Stimulated activated naive B cell treated with anti-CD40 and anti-IgM and Interleukin-4, amounts not matched to agents 10 μg/mL and 1 μg/mL and 100 μg/mL, for 72 hours (primary cell): ENCODE measurements at places on chromosomes 6 and 20.

GRCh38 chr6:4603291-4603690 is 172.9 kb upstream of the CDYL start:
- no peak for DNase-seq

DNA sequence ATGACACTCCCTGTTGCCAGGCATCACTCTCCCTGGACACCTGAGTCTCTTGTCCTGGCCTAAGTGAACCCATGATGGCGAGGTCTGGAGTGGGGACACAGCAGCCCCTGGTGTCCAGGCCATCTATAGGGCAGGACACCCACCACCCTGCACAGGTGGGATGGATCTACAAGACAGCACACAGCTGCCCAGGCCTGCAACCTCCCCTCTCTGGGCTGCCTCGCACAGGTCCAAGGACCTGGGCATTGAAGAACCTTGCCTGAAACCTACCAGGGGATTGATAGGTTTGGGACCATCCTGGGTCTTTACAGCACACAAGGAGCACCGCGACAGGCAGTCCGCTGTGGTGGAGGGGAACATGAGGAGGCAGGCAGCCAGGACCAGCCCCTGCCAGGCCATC is 11.2 kb downstream of the PDYN start:
- DNase-seq = no peak

DNA sequence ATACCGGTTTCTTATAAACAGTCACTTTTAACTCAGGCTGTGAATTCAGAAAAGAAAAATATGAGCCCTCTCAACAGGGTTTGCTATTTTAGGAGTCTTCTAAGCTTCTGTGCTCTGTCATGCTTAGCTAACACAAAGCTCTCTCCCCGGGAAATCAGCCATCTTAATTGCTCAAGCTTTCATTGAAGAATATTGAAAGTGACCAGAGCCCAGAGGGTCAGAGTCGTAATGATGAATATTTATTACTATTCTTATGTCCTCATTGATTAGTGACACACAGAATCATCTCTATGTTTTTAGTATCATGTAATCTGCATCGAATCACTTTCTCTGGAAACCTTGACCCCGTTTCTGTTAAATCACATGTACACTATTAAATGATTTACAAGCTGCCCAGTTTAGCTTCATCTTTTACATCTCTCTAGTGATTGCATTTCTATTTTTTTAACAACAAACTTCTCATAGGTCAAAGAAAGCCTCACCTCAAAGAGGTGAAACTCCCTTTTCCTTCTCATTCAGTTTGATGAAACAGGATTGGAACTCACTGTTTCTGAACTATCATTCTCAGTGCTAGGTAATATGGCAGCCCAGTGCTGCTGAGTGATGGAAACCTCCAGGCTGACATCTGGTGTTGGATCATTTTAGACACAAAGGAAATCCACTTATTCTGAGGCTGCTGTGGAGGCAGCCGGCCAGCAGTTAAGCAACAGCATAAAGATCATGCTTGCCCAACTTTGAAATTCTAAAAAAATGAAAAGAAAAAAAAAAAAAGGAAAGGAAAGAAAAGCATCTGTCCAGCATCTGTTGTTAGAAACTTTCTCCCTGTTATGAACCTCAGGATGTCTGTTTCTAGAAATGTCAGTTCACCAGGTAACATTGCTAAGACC is 96.3 kb downstream of the RFPL4B start:
- no peak for DNase-seq

DNA sequence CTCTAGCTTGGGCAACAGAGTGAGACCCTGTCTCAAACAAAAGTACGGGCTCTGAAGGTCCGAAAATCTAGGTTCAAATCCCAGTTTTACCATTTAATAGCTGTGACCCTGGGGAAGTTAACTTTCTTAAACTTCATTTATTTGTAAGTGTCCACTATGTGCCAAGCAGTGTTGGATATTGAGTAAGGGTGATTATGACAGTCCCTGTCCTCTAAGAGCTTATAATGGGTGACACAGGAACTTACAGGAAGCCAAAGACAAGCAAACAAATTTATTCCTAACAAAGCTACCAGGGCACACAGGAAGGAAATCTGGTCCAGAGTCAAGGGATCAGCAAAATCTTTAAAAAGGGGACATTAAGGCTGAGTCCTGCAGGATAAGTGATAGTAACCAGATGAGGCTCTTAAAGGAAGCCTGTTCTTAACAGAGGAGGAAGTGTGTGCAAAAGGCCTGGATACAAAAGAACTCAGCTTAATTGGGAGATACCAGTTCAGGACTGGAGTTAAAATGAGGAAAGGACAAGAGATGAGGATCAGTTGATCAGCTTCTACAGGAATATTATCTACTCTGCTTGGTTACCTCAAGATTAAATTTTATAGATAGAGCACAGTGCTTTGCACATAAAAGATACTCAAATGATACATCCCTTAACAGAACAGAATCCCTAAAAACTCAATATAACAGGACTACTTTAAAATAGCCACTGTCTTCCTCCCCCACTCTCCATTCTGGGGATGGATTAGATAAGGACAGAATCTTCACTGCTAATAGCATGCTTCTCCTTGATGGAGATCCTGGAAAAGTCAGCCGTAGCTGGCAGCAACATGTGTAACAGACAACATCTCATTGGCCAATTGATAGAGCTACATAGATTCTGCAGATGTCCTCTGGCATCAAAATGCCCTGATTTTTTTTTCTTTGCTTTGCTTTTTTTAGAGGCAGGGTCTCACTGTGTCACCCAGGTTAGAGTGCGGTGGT is 6.1 kb downstream of the SNX3 start:
- DNase-seq = no peak

DNA sequence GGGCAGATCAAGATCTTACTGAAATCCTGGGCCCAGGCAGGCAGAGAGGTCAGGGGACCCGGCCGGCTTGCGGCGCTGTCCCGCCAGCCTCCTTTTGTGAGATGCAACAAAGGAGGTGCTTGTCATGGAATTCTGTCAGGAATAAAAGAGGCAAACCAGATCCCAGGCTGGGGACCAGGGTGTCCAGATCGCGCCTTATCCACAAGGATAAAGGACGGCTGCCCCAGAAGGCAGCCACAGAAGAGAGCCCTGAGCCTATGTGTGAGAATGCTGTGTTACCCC is 42.6 kb upstream of the CDH22 start:
- no peak for DNase-seq

- DNase-seq = no peak
Observed at GRCh38 chr20:63208346-63208909, 7.5 kb downstream of the YTHDF1 start.

GRCh38 chr6:131692031-131692430 is 9.2 kb downstream of the OR2A4 start:
- no peak for DNase-seq

DNA sequence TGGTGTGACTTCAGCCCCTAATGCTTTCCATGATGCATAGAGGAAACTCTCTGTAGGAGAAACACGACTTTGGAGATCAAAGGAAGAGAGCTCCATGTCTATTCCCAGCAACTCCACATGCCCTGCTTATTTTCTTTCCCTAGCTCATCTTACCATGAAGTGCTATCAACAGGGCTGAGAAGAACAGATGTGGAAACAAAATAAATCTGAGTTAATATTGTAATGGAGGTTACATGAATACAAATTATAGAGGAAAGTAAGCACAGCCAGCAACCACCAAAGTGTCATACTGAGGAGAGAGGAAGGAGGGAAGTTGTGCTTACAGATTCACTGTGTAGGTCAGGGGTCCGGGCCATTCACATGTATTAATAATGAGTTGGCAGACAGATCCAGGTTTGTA is 157.5 kb downstream of the RFPL4B start:
- no peak for DNase-seq

DNA sequence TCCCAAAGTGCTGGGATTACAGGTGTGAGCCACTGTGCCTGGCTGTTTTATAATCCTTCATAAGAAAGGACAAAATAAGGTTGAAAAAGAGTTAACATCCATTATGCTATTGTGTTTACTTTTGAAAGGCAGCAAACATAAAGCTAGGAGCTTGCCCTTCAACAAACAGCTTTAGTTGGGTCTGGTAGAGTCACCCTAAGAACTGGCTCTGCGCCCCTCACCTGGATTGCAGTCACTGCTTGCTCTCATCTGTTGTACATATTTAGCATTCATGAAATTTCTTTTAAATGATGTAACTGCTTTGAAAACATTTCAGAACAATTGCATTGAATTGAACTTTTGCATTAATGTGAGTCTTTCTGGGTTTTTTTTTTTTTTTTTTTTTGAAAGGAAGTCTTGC is 38.9 kb downstream of the JARID2 start:
- no peak for DNase-seq

DNA sequence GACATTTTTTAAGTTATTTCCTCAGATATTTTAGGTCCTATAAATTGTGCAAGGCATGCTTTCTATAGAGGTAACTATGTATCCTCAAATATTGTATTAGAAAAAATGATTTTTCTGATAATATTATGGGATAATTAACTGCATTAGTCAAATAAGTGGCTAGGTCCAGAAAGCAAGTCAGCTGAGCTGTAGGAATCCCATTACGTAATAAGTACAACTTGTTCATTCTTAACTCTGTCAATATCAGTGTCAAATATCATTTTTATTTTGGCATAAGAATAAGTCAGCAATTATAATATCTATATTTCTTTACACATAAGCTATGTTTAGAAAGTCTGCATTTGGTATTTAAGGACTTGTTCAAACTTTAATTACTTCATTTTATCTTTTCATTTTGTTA is 830.9 kb upstream of the GJE1 start:
- no peak for DNase-seq

DNA sequence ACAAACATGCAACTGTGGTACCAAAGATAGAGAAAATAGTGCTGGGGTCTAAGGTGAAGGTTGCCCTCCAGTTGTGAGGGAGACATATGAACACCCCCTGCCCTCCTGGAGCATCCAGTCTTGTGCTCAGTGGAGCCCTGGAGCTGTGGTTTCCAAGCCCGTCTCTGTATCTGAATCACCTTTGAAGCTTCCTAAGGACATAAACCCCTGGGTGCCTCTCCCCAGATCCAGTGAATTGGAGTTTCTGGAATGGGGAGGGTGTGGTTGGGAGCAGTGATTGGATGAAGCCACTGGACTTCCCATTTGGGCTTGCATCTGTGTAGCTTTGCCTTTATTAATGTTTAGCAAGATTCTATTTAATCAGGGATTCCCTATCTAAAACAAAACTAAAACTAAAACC is 22.4 kb upstream of the E2F3 start:
- DNase-seq = no peak

- DNase-seq = no peak
Observed at GRCh38 chr6:378090-378957, 13.2 kb upstream of the IRF4 start.

- DNase-seq = no peak
Observed at GRCh38 chr6:167426084-167426483, 101.2 kb downstream of the TTLL2 start.

- no peak for DNase-seq
Observed at GRCh38 chr6:124613031-124613430, 349.2 kb upstream of the RNF217 start.

DNA sequence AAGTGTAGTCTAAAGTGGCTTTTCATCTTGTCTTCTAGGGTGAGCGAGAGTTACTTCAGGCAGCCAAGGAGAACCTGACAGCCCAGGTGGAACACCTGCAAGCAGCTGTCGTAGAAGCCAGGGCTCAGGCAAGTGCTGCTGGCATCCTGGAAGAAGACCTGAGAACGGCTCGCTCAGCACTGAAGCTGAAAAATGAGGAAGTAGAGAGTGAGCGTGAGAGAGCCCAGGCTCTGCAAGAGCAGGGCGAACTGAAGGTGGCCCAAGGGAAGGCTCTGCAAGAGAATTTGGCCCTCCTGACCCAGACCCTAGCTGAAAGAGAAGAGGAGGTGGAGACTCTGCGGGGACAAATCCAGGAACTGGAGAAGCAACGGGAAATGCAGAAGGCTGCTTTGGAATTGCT is 27.1 kb downstream of the C20orf173 start:
- peak; percentile 61 for DNase-seq

DNA sequence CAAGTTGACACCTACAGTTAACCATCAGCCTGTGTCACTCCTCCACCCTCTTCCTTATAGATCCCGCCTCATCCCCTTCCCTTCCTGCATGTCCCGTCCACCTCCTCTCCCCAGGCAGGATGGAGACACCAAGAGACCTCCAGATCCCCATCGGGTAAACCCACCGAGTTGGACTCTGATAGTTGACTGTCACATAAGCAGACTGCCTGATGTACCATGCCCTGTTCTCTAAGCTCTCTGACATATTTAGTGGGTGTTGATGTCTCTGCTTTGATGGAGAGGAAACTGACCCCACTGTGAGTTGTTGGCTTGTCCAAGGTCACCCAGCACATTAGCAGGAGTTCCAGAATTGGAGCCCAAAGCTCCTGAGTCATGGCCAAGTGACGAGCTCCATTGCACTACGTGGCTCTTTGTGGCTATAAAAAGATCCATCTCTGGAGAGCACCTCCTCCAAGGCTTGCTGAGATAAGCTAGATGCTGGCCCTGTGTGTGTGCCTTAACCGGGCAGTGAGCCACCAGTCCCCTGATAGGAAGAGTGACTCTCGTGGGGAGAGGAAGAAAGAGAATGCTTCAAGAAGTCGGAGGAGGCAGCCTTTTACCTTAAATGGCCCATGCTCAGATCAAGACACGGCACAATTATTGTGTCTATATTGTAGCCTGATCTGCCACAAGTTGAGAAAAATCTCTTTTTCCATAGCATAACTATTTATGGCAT is 236.0 kb upstream of the ECI2 start:
- no peak for DNase-seq

DNA sequence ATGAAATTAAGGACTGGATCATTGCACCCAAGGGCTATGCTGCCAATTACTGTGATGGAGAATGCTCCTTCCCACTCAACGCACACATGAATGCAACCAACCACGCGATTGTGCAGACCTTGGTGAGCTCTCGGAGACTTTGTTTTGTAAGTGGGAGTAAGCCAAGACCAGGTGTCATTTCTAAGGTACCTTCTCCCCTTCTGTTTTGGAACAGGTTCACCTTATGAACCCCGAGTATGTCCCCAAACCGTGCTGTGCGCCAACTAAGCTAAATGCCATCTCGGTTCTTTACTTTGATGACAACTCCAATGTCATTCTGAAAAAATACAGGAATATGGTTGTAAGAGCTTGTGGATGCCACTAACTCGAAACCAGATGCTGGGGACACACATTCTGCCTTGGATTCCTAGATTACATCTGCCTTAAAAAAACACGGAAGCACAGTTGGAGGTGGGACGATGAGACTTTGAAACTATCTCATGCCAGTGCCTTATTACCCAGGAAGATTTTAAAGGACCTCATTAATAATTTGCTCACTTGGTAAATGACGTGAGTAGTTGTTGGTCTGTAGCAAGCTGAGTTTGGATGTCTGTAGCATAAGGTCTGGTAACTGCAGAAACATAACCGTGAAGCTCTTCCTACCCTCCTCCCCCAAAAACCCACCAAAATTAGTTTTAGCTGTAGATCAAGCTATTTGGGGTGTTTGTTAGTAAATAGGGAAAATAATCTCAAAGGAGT is 30.4 kb downstream of the TXNDC5 start:
- no peak for DNase-seq

DNA sequence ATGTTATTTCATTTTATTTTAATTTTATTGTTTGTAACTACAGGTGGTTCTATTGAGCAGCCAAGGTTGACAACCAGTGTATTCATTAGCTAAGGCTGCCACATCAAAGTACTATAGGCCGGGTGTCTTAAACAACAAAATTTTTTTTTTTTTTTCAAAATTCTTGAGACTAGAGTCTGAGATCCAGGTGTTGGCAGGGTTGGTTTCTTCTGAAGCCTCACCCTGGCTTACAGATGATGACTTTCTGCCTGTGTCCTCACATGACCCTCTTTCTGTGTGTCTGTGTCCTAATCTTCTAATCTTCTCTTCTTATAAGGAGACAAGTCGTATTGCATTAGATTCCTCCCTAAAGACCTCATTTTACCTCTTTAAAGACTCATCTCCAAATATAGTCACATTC is 208.4 kb downstream of the MANEA start:
- no peak for DNase-seq

- no peak for DNase-seq
Observed at GRCh38 chr6:18471232-18471964, 84.2 kb downstream of the RNF144B start.
